Colonic mucosa (tissue), 4 donors: ENCODE measurements at places on chromosomes 12 and 14. TPM values are rescaled to one million over a fixed set of nuclear protein-coding genes. Genes with fewer than 3 reads are reported as not detected.
A peak's percentile ranks its signal among the peaks of the same experiment; 100 is the strongest.

The KLHL33 gene
- total RNA-seq = 0.05 TPM

The FGF6 gene
- not detected for total RNA-seq

The GUCY2C gene
- 52.2 TPM for total RNA-seq

The GPRC5D gene
- 0.27 TPM for total RNA-seq

DNA sequence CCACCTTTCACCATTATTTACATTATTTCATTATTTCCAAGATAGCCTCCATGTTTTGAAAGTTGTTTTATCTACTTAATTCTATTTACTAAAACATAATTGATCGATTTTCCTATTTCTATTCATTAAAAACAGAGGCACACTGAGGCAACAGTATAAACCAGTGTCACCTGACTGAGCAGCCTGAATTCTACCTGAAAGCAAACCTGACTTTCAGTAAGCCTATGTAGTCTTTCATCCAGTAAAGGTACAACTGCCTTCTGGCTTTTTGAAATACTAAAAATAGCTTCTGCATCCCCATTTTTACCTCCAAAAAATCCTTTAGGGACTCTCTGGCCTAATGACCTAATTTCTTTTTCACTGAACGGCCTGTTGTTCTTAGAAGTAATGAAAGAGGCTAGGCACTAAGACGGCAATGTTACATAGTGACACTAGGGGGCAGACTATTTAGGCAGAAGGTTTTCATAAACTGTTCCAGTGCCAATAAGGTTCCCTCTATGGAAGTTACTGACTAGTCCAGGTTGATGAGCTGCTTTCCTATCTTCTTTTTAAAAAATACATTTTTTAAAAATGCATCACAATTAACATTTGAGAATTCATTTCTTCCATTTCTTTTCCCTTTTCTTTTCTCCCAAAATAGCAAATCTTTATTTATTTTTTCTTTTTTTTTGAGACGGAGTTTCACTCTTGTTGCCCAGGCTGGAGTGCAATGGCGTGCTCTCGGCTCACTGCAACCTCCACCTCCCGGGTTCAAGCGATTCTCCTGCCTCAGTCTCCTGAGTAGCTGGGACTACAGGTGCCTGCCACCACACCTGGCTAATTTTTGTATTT, 17.5 kb downstream of the ANAPC5 start:
- H3K27me3 ChIP-seq = no peaks in the 10 kb centered on the region
- no peak overlapping the region for H3K4me3 ChIP-seq

DNA sequence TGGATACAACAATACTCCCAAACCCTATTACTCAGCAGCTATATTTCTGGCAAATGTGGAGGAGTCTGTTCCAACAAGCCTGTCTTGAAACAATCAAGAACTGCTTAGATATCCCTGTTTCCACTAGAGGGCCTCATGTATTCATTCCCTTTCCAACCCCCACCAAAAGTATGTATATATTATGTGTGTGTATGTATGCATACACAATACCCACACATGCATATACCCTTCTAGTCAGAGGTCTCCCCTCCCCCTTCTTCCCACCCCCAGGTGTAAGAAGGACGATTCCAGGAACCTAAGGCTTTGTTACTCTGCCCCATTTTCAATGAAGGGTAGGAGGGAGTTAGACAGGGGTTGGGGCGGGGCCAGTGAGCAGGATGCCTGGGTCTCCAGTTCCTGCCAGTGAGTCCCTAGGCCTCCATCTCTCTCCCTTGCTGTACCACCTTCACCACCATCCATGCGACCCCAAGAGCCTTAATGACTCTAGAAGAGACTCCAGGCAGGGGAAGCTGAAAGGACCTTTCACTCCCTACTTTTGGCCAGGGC, at the start of gene DGKA:
TSS of gene DGKA (plus strand) at position 392 of the 546 bp plus-strand sequence. CDS start 5,342 bp downstream, outside the sequence.
- H3K27me3 ChIP-seq = no peaks in the 10 kb centered on the region
- no peaks in the 10 kb centered on the region for H3K36me3 ChIP-seq
- H3K4me1 ChIP-seq = peaks cover 33% of the 10 kb centered on the region

DNA sequence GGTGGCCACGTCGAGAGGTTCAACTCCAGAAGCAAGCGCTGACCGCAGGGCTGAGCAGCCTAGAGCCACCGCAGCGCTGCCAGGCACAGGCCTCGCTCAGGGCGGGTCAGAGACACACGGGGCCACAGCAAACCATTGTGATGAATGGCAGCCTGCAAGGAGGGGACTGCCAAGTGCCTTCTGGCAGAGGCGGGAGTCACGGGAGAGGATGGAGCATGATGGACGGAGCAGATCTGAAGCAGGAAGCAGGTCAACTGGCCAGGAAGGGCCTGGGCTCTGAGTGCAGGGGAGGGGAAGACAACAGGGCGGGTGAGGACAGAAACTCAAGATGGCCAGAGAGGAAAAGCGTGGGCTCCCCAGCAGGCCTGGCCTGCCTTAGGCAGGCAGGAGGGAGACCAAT, 49.8 kb downstream of the CDC42BPB start:
- no peak overlapping the region for H3K4me3 ChIP-seq
- H3K27me3 ChIP-seq = no peaks in the 10 kb centered on the region
- H3K36me3 ChIP-seq = no peaks in the 10 kb centered on the region

GRCh38 chr12:67649570-67650387, 1.2 kb downstream of the DYRK2 start:
- peak overlapping the region; percentile 99 for H3K27ac ChIP-seq
- no peaks in the 10 kb centered on the region for H3K27me3 ChIP-seq
- H3K4me3 ChIP-seq = peak overlapping the region; percentile 94
- H3K4me1 ChIP-seq = peaks cover 5% of the 10 kb centered on the region
- peak; percentile 58 for DNase-seq

DNA sequence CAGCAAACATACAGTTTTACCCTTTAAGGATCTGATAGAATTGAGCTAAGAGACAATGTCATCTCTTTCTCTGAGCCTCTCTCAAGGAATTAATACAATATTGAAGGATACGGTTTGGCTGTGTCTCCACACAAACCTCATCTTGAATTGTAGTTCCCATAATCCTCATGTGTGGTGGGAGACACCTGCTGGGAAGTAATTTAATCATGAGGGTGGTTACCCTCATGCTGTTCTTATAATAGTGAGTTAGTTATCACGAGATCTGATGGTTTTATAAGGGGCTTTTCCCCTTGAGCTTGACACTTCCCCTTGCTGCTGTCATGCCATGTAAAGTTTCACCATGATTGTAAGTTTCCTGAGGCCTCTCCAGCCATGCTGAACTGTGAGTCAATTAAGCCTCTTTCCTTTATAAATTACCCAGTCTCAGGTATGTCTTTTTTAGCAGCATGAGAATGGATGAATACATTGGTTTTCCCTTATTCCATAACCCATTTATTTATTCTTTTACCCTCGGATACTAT, 47.6 kb downstream of the TMEM30B start:
- H3K4me3 ChIP-seq = no peak overlapping the region
- no peak overlapping the region for H3K27ac ChIP-seq
- DNase-seq = no peak
- H3K27me3 ChIP-seq = no peaks in the 10 kb centered on the region
- no peaks in the 10 kb centered on the region for H3K36me3 ChIP-seq

GRCh38 chr14:68449561-68450181, 343.2 kb downstream of the ZFP36L1 start:
- no peak for DNase-seq
- no peak overlapping the region for H3K4me3 ChIP-seq
- no peaks in the 10 kb centered on the region for H3K36me3 ChIP-seq
- no peaks in the 10 kb centered on the region for H3K4me1 ChIP-seq
- no peak overlapping the region for H3K27ac ChIP-seq
- H3K27me3 ChIP-seq = no peaks in the 10 kb centered on the region

GRCh38 chr12:68269779-68270178, 16.4 kb upstream of the IL22 start:
- H3K27me3 ChIP-seq = no peaks in the 10 kb centered on the region
- no peak overlapping the region for H3K27ac ChIP-seq
- H3K4me1 ChIP-seq = no peaks in the 10 kb centered on the region
- no peaks in the 10 kb centered on the region for H3K36me3 ChIP-seq

GRCh38 chr12:123242116-123242904, 9.1 kb downstream of the MTRFR start:
- H3K27me3 ChIP-seq = no peaks in the 10 kb centered on the region
- no peak for DNase-seq
- H3K4me3 ChIP-seq = no peak overlapping the region

DNA sequence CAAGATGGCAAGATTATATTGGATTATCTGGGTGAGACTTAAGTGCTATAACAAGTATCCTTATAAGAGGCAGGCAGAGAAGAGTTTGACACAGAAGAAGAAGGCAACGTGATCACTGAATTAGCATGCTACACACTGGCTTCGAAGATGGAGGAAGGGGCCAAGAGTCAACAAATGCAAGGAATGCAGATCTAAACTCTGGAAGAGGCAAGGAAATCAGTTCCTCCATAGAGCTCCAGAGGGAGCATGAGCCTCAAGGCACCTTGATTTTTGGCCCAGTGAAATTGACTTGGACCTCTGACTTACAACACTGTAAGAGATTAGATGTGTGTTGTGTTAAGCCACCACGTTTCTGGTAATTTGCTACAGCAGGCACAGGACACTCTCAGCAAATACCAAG, 536.4 kb upstream of the SEL1L start:
- H3K4me1 ChIP-seq = no peaks in the 10 kb centered on the region
- no peak overlapping the region for H3K27ac ChIP-seq
- no peaks in the 10 kb centered on the region for H3K27me3 ChIP-seq
- DNase-seq = no peak
- H3K36me3 ChIP-seq = no peaks in the 10 kb centered on the region

GRCh38 chr12:5581019-5581418, 149.1 kb downstream of the NTF3 start:
- no peaks in the 10 kb centered on the region for H3K27me3 ChIP-seq
- no peak overlapping the region for H3K4me3 ChIP-seq
- no peak overlapping the region for H3K27ac ChIP-seq
- DNase-seq = no peak
- no peaks in the 10 kb centered on the region for H3K36me3 ChIP-seq
- peaks cover 5% of the 10 kb centered on the region for H3K4me1 ChIP-seq

GRCh38 chr14:22601456-22601855, 3.4 kb downstream of the ABHD4 start:
- peaks cover 7% of the 10 kb centered on the region for H3K36me3 ChIP-seq
- H3K4me3 ChIP-seq = no peak overlapping the region
- H3K27me3 ChIP-seq = no peaks in the 10 kb centered on the region
- DNase-seq = no peak

DNA sequence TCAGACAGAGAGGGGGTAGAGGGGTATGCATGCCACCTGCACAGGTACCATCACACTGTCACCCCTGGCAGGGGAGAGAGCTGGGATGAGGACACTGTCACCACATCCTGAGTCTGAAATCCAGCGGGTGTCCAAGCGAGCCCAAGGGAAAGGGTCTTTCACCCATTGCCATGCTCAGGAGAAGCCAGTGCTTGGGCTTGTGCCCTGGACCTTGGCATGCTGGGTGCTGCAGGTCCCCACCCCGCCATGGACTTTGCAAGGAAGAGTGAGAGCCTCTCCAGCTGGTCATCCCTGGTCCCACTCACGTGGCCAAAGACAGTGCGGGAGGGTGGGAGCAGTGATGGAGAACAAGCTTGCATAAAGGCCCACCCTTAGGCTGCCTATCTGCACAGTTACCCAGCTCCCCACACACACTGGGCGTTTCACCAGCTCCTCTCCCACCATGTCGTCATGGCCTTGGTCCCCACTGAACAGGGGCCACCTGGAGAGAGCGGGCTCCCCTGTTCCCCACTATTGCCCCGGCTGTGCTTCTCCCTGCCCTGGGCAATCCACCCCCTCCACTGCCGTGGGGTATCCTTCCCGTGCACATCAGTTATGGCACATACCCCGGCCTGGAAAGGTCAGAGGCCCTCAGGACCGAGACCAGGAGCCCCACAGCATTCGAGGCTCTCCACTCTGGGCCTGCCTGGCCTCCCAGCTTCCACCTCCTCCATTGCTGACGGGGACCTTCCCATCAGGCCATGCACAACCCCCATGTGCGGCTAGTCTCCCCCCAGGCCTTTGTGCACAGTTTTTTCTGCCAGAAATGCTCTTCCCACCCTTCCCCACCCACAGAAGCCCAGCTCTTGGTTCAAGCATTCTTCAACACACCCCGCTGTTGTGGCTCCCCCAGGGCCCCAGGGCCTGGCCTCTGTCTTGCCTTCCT, 58.6 kb upstream of the BCL11B start:
- H3K27me3 ChIP-seq = no peaks in the 10 kb centered on the region
- no peak overlapping the region for H3K4me3 ChIP-seq
- no peaks in the 10 kb centered on the region for H3K36me3 ChIP-seq
- DNase-seq = no peak
- no peaks in the 10 kb centered on the region for H3K4me1 ChIP-seq

DNA sequence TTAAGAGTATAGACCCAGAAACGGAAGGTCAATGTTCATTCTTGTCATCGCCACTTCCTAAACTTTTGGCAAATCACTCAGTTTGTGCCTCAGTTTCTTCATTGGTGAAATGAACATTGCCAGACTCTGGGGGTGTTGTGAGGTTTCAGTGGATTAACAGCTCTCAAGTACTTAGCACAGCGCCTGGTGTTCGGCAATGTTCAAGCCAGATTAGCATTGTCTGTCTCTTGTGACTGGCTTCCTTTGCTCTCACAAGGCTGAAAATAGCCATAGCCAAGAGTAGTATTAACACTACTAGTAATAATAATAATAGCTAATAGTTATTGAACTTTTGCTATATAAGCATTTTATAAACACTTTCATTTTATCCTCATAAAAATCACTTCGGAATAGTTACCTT, 71.9 kb downstream of the C12orf75 start:
- no peaks in the 10 kb centered on the region for H3K27me3 ChIP-seq
- H3K36me3 ChIP-seq = no peaks in the 10 kb centered on the region
- no peak for DNase-seq
- H3K4me3 ChIP-seq = no peak overlapping the region

DNA sequence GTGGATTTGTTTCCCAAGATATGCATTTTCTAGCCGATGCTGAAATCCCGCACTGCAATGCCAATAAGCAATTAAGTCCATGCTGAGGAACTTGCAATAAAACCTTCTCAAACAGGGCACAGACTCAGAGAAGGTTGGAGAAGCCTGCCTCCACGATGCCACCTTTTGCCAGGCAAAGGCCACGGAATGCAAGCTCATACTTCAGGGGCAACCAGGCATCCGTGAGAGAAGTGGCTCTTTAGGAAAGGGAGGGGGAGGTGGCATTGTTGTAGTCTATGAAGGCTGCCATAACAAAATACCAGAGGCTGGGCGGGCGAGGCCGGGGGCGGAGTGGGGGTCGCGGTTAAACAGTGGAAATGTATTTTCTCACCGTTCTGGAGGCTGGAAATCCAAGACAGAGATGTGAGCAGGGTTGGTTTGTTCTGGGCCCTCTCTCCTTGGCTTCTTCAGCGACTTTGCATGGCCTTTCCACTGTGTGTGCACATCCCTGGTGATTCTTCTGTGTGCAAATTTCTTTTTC, 689.5 kb downstream of the VRK1 start:
- H3K36me3 ChIP-seq = no peaks in the 10 kb centered on the region
- no peaks in the 10 kb centered on the region for H3K4me1 ChIP-seq
- H3K4me3 ChIP-seq = no peak overlapping the region
- H3K27me3 ChIP-seq = no peaks in the 10 kb centered on the region
- H3K27ac ChIP-seq = no peak overlapping the region
